ENCODE measurements at places on chromosomes 3 and 15.
A peak's percentile ranks its signal among the peaks of the same experiment; 100 is the strongest.

DNA sequence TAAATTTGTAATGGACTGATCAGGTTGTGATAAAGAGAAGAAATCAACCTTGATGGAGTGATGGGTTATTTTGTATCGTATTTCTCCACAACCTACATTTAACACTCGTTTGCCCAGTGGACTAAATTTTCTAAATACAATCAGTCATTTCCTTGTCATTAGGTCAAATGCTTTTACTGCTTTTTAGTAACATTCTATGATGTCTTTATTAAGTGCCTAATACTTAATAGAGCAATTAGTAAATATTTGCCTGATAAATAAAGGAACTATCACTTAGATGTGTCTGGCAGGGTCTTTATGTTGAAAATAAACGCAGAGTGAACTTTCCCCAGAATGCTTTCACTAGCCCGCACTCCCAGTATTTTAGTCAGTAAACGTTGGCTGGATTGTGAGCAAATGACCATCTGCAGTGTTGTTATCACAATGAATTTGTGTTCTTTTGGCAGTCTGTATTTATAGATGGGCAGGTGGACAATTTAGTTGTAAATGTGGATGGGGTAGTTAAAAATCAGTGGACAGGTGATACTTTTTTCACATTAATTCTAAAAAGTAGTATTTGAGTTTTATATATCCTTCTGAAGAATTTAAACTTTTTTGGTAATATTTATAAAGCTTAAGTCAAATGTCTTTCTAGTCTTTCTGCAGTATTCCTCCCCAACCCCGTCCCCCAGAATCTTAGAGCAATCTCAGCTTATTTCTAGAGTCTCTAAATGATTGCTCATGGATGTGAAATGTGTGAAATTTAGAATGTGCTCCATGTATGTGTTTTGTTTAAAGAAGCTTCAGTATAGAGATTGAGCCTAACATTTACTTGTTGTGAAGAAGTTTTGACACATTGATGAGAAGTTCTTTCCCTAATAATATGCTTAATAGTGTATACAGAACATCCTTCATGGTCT is 4.9 kb downstream of the USP3 start:
- DNase-seq: no peak

GRCh38 chr3:14520967-14521366 is 19.2 kb downstream of the GRIP2 start:
- no peak for DNase-seq

DNA sequence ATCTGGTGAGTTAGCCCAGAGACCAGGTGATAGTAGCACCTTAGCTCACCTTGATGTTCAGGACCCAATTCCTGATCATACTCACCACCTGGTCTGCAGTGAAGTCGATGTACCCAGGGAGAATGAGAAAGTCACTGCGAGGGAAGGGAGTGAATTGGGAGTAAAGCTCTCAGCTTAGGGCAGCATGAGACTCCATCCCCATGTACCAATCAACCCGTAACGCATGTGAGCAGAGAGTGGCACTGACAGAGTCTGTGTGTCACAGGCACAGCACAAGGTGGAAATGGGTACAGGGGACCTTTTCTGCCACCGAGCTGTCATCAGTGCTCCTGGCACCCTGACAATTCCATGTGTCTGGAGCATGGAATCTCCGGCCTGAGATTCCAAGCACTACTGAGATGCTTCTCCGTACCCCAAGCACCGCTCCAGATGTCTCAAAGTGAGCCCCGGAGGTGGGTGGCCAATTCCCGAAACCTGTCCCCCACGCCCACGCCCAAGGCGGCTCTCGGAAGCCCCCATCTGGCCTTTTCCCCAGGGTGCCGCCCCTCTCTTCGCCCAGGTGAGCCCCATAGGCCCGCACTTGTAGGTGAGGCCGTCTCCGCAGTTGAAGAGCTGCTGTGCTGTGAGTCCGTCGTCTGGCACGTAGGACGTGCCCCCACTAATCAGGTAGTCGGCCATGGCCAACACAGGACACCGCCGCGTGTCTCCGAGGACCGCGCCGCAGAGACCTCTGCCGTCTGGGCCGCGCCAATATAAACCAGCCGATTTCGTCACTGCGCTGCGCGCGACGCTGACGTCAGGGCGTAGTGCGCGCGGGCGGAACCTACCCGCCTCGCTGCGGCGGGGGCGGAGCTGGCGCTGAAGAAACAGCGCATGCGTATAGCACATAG is at the start of gene IMPDH2:
Gene IMPDH2, minus strand, starts transcription at position 726 of the 890 bp plus-strand sequence. Its CDS starts 48 bp downstream, at position 678.
- DNase-seq: peak; percentile 97

- no peak for DNase-seq
These were observed 27.4 kb downstream of the CGNL1 start for GRCh38 chr15:57403566-57404325.

DNA sequence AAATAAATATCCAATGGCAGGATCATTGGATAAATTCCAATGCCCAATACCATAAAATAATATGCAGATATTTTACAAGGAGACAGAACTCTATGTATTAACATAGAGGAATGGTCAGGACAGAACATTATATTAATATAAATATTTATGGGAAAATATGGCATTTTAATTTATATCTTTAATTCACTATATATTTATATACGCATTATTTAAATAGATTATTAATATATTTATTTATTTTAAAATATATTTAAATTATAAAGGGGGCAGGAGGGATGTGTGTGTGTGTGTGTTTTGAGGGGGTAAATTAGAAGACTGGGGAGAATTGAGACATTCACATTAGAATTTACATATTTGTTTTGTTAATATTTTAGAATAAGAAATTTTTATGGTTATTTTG is 31.6 kb upstream of the CNTN3 start:
- no peak for DNase-seq

- no peak for DNase-seq
These were observed 1.0 kb downstream of the SPTBN5 start for GRCh38 chr15:41892621-41893421.

DNA sequence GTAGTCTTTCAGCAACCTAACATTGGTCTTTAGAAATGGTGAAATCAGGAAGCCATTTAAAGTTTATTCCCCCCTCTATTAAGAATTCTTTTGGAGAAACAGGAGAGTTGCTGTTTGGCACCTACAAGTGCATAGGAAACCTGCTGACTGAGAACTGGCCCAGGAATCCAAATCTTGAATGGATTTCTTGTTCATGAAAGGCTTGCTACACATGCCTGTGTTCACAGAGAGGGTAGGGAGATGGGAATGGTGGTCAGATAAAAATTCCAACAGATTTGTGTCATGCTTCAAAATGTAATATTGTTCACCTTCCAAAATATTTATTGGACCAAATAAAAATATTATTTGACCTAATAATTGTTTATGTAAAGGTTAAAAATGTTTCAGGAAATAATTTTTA is 24.2 kb upstream of the ZPLD1 start:
- no peak for DNase-seq

GRCh38 chr3:125591116-125591760 is 4.1 kb downstream of the OSBPL11 start:
- no peak for DNase-seq

DNA sequence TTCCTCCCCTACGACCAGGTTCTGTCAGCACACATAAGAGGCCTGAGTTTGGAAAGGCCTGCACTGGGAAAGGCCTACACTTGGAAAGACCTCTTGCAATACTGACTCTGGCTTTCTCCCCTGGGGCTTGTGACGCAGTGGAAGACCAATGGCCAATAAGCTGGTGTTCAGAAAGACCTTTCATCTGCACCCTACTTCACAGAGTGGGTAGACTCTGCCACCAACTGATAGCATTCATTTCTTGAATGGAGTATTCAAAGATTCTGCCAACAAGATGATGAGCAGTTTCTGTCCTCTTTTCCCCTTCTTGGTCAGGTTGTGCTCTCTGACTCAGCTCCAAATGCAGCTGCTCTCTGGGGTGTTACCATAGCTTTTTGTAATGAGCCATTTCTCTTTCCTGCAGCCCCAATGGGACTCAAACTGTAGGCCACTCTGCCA is 48.8 kb downstream of the TIPARP start:
- DNase-seq: no peak

- DNase-seq: peak; percentile 81
These were observed 718 bp downstream of the BNIP2 start for GRCh38 chr15:59688423-59688781.

- DNase-seq: no peak
These were observed 20.5 kb downstream of the EXOSC7 start for GRCh38 chr3:44996556-44996969.

- DNase-seq: no peak
These were observed 508.6 kb upstream of the SUCLG2 start for GRCh38 chr3:68163062-68163461.

- DNase-seq: no peak
These were observed 695.4 kb downstream of the FHIT start for GRCh38 chr3:60555686-60556354.

DNA sequence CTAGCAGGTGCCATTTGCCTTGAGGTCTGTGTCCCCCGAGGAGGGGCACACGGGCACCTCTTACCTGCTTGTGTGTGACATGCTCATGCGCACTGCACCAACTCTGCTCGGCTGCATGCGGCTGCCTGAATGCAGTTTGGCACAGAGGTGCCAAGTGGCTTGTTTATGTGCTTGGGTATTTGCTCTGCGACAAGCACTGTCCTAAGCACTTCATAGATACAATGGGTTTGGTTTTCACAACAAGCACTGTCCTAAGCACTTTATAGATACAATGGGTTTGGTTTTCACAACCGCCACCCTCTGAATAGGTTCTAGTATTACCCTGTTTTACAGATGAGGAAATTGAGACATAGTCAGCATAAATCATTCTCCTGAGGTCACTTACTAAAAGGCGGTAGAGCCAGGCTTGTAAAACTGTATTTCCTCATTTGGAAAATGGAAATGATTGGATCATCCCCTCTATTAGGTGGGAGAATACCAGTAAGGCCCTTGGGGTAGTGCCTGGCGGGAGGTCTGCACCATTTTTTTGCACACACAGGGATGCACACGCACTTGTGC is 487 bp downstream of the ITIH4 start:
- no peak for DNase-seq

GRCh38 chr3:67846166-67846565 is 191.8 kb upstream of the SUCLG2 start:
- no peak for DNase-seq

DNA sequence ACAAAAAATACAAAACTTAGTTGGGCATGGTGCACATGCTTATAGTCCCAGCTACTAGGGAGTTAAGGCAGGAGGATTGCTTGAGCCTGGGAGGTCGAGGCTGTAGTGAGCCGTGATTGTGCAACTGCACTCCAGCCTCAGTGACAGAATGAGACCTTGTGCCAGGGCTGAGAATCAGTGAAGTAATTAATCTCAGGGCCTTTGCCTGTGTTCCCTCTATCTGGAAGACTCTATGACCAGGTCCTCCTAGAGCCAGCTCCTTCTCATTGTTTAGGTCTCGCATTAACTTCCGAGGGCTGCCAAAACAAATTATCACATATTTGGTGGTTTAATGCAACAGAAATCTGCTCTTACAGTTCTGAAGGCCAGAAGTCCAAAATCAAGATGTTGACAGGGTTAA is 41.4 kb upstream of the FLNB start:
- DNase-seq: no peak

DNA sequence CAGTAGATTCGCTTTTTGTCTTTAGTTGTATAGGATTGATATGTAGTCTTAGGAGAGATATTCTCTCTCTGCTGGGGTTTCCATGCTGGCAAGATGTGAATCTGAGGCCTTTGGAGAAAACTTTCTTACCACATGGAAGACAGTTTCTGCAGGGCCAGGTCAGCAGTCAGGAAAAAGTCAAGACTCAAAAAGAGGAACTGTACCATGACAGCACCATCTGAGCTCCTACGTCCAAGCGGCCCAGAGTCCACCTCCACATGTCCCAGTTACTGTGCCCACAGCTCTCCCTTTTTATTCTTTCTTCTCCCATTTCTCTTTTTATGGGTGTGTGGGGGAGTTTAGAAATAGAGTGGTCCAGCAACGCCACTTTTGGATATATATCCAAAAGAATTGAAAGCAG is 172.0 kb downstream of the MTHFS start:
- DNase-seq: no peak

GRCh38 chr3:197367081-197367780 is 68.8 kb upstream of the DLG1 start:
- no peak for DNase-seq

DNA sequence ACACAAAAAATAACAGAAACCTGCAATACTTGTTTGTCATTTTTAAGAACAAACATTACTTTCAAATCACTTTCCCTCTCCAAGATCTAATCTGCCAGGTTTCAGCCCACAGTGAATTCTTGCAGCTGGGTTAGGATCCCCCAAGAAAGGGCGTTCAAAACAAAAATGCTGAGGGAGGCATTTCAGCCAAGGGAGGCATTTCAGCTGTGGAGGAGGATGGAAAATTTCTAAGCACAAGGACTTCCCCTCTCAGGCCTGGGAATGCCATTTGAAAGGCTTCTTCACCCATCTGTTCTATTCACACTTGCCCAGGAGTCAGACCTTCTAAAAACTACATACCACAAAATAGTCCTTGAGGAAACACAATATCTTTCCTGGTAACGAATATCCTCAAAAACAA is 69.1 kb downstream of the P3H2 start:
- DNase-seq: no peak

- DNase-seq: no peak
These were observed 22.9 kb downstream of the CCDC39 start for GRCh38 chr3:180656406-180656805.

GRCh38 chr3:72186400-72186855 is 401.5 kb upstream of the PROK2 start:
- no peak for DNase-seq

DNA sequence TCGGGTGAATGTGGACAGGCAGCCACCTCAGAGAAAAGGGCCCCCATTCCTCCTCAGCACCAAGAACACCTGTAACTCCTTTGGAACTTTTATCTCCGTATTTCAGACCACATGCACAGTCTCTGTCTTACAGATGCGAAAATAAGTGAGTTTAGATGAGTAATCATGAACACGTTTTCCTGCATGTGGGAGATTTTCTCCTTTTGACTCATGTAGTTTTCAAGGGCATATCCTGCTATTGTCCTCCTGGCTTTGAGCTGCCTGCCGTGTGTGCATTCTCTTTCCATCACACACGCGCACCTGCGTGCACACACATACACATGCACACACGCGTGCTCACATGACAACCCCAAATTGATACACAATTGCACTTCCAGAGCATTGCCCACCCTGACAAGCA is 239.2 kb downstream of the GABRG3 start:
- no peak for DNase-seq

DNA sequence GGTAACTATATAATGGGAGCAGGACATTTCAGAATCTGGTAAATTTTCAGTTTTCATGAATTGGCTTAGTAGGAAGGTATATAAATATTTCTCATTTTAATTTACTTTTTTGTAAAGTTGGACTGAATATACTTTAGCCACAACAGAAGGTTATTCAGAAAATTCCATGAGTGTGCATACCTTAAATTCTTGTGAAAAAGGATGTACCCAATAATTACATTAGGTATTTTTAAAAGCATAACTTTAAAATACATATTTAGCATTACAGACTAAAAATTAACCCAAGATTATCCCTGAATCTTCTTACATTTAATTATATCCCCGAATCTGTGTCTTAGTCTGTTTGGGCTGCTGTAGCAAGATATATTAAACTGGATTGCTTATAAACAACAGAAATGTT is 24.9 kb upstream of the ATP11B start:
- DNase-seq: no peak

Data from hematopoietic multipotent progenitor cell treated with erythropoietin and hydrocortisone succinate and interleukin-3 and kit ligand, for 6 days (in vitro differentiated cells).